ENCODE measurements at places on chromosomes 5 and 9.

- DNase-seq: no peak
Measured at GRCh38 chr9:101325053-101325452, 59.8 kb downstream of the BAAT start.

GRCh38 chr5:178334861-178335260 lies 102.3 kb upstream of the PHYKPL start:
- DNase-seq: peak; percentile 15

- DNase-seq: no peak
Measured at GRCh38 chr9:121960665-121961064, 132.4 kb downstream of the TTLL11 start.

- no peak for DNase-seq
Measured at GRCh38 chr5:38250763-38251448, 7.5 kb upstream of the EGFLAM start.

GRCh38 chr5:43208658-43209057 lies 16.6 kb downstream of the NIM1K start:
- no peak for DNase-seq

GRCh38 chr5:66757834-66758371 lies 161.7 kb downstream of the MAST4 start:
- DNase-seq: no peak

GRCh38 chr9:133693703-133694529 lies 44.2 kb downstream of the SARDH start:
- no peak for DNase-seq

GRCh38 chr9:137793196-137793841 lies 84.3 kb upstream of the CACNA1B start:
- no peak for DNase-seq

- no peak for DNase-seq
Measured at GRCh38 chr9:86119457-86119856, 20.1 kb upstream of the GOLM1 start.

DNA sequence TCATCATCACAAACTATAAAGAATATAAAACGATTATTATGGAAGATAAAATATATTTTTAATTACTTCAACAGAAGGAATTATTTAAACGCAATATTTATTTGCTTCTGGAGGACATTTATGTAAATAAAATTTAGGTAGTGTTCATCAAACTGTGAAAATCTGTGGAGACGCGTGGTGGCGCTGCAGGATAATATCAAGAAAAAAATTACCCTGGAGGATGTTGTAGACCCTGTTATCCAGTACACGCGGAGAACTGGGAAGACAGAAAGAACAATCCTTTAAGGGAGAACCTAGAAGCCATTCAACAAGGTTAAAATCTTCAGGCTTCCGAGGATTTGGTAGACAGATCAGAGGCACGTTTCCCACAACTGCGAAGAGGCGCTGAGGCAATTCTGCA lies at the start of gene PCDHB12:
PCDHB12 (plus strand) TSS at position 242 of the 400 bp plus-strand sequence. CDS start 189 bp downstream, outside the sequence.
- no peak for DNase-seq

- DNase-seq: no peak
Measured at GRCh38 chr5:156042726-156043125, 284.2 kb upstream of the SGCD start.

DNA sequence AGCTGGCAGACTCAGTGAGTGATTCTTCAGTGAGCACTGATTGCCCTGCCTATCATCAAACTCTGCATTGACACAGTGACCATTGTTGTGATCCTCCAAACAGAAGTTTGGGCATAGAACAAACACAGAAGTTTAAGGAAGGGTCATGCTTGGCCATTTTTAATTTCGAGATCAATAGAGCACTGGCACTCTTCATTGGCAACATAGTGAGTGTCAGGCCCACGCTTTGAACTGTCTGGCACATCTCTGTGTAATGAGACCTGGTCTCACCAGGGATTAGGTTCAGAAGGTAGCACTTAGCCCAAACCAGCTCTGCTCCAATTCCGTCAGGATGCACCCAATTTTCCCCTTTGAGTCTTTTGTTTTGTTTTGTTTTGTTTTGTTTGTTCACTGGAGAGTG lies 127.1 kb upstream of the MOCS2 start:
- DNase-seq: no peak

DNA sequence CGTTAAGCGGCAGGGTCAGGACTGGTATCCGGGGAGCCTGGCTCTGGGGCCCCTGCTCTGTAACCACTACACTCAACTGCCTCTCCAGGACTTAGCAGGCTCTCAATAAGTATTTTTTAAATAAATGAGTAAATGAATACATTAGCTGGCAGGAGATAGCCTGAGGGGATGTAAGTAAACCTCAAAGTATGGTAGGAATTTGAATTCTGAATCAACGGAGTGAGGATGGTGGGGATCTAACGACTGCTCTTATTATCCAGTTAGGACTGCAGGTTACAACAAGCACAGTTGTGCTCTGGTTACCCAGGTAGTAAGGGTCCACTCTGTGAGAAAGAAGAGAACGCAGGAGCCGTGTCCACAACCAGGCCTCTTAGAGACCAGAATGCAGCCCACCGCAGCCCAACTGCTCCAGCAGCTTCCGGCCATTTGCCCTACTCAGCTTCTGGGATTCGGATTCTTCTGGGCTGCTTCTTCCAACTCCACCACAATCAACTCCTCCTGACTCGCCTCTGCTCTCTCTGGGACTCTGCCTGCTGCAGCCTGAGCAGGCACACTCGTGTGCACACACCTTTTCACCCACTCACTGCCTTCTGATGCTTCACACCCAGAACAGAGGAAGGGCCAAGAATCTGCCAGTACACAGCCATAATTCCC lies 52.6 kb downstream of the MED27 start:
- no peak for DNase-seq

DNA sequence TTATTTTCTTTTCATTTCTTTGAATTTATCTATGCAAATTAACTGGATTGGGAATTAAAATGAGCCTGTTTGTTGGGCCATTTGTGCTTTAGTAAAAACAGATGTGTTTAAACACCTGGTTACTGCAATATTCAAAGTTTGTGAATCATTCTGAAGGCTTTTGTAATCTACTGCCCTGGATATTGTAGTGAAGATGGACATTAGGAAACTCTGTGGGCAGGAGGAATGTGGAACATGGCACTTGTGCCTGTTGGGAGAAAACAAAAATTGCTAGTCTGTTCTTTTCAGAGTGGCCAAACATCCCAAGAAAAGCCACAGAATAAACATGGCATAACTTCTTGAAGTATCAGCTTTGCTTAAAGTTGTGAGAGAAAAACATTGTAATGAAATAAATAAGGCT lies 40.8 kb downstream of the CHSY3 start:
- DNase-seq: no peak

GRCh38 chr9:130189840-130190239 lies 17.6 kb downstream of the NCS1 start:
- DNase-seq: no peak

DNA sequence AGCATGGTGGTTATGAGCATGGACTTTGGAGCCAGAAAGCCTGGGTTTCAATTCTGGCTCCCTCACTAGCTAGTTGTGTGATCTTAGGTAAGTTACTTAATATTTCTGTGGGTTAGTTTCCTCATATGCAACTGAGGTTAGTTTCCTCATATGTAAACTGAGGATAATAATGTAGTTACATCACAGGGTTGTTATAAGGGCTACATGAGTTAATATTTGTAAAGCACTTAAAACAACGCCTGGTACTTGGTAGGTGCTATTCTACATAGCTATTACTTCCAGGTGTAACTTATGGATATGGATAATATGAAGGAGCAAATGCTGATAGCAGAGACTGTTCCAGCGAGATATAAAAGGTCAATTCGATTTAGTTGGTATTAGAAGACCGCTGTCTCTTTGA lies 69.4 kb upstream of the POU5F2 start:
- DNase-seq: no peak

- DNase-seq: no peak
Measured at GRCh38 chr5:73028991-73029595, 73.3 kb downstream of the FCHO2 start.

DNA sequence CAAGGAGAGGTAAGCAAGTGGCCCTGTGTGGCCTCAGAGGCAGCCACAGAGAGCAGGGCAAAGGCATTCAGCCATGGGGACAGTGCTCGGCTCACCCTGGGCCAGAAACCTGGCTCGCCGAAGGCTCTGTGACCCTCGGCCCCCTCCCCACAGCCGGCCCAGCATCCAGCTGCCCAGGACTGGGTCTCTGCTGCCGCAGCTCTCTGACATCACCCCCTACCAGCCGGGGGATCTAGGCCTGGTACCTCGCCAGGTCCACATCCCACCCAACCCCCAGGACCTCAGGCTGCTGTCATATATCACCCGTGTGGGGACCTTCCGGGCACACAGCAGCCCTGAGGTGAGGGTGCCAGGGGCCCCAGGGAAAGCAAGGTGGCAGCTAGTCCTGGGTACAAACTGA lies 2.6 kb downstream of the PTRH1 start:
- no peak for DNase-seq
